Metanephros (tissue), 2 donors: ENCODE measurements at places on chromosomes 6 and 20. TPM values are rescaled to one million over a fixed set of nuclear protein-coding genes. Genes with fewer than 3 reads are reported as not detected.

Gene NQO2
- total RNA-seq = 13.1 TPM

Gene ANGPT4
- 0.12 TPM for total RNA-seq

Gene MYB
- total RNA-seq = 4.4 TPM

Gene JAG1
- 184 TPM for total RNA-seq

Gene CST4
- not detected for total RNA-seq

Gene SNAP25
- total RNA-seq = 3.2 TPM

Gene PSORS1C2
- total RNA-seq = 0.29 TPM

Gene SSTR4
- total RNA-seq = 0.18 TPM

Gene TFAP2C
- total RNA-seq = 1.2 TPM

Gene MEI4
- total RNA-seq = 1.2 TPM

Gene RING1
- total RNA-seq = 39.8 TPM

Gene CDH26
- total RNA-seq = 6.4 TPM

Gene SMOC2
- total RNA-seq = 31.0 TPM

Gene ERVFRD-1
- not detected for total RNA-seq

Gene DYNLT2
- 3.3 TPM for total RNA-seq

Gene PAK5
- 0.06 TPM for total RNA-seq

Gene LY6G6F
- not detected for total RNA-seq

Gene TNXB
- total RNA-seq = 52.8 TPM

Gene EEF1A1
- 13,189 TPM for total RNA-seq

Gene POPDC3
- total RNA-seq = 4.7 TPM

Gene APCDD1L
- total RNA-seq = 11.4 TPM

Gene RNF182
- total RNA-seq = 1.4 TPM

Gene ADGRB3
- 8.0 TPM for total RNA-seq

Gene COL20A1
- total RNA-seq = 0.70 TPM

Gene LTB
- 3.1 TPM for total RNA-seq

Gene VSX1
- total RNA-seq = not detected

Gene HMGA1
- total RNA-seq = 50.6 TPM

Gene ACSS1
- total RNA-seq = 33.9 TPM

Gene SNX9
- total RNA-seq = 32.1 TPM

Gene CCN6
- 1.1 TPM for total RNA-seq

Gene TFB1M
- 19.5 TPM for total RNA-seq

Gene FOXS1
- 5.3 TPM for total RNA-seq

Gene NANP
- 5.6 TPM for total RNA-seq

Gene UNC5CL
- total RNA-seq = 14.6 TPM

Gene BFSP1
- 1.8 TPM for total RNA-seq

Gene GLP1R
- 0.82 TPM for total RNA-seq

Gene C4B
- 45.4 TPM for total RNA-seq

Gene CDSN
- total RNA-seq = not detected

Gene SEMG1
- total RNA-seq = not detected

Gene XKR7
- total RNA-seq = 0.23 TPM

Gene FOXQ1
- 7.4 TPM for total RNA-seq

Gene CCM2L
- total RNA-seq = 12.7 TPM

Gene SRC
- 53.3 TPM for total RNA-seq

Gene KCNK16
- not detected for total RNA-seq

Gene PNLDC1
- not detected for total RNA-seq

Gene SIGLEC1
- total RNA-seq = 4.4 TPM

Gene HM13
- 79.2 TPM for total RNA-seq

Gene BTNL2
- total RNA-seq = not detected

Gene DEFB124
- total RNA-seq = not detected

Gene HTR1E
- 0.93 TPM for total RNA-seq

Gene C20orf144
- total RNA-seq = not detected

Gene CST2
- total RNA-seq = not detected

Gene PBOV1
- not detected for total RNA-seq

Gene FNDC1
- total RNA-seq = 16.2 TPM

Gene RRAGD
- 57.9 TPM for total RNA-seq

Gene SLC44A4
- 28.4 TPM for total RNA-seq

Gene C6orf163
- 6.2 TPM for total RNA-seq

Gene MRPL2
- total RNA-seq = 23.5 TPM

Gene IYD
- total RNA-seq = 1.3 TPM
